ENCODE measurements at places on chromosomes 16 and 17.

GRCh38 chr16:1945559-1946391, 2.8 kb upstream of the MSRB1 start:
- no peak for DNase-seq

GRCh38 chr17:55830699-55831471, 80.0 kb downstream of the PCTP start:
- no peak for DNase-seq

DNA sequence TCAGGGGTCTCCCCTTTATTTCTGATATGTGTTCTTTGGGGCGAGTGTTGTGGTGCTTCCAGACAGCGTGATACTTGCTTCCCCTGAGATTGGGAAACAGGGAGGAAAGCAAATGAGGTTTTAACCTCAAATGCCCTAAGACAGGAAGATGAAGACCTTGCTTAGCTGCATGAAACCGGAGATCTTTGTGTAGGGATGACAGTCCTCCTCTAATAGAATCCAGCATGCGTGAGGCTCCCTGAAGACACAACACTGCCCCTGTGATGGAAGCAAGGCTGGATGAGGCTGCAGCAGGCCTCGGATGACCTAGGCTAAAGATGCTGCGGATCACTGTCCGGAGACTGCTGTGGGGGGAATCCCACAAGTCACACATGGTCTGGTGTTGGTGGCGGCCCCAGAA, 491.0 kb downstream of the CDH13 start:
- DNase-seq: no peak

GRCh38 chr17:35586569-35587073, 501 bp upstream of the AP2B1 start:
- DNase-seq: no peak

DNA sequence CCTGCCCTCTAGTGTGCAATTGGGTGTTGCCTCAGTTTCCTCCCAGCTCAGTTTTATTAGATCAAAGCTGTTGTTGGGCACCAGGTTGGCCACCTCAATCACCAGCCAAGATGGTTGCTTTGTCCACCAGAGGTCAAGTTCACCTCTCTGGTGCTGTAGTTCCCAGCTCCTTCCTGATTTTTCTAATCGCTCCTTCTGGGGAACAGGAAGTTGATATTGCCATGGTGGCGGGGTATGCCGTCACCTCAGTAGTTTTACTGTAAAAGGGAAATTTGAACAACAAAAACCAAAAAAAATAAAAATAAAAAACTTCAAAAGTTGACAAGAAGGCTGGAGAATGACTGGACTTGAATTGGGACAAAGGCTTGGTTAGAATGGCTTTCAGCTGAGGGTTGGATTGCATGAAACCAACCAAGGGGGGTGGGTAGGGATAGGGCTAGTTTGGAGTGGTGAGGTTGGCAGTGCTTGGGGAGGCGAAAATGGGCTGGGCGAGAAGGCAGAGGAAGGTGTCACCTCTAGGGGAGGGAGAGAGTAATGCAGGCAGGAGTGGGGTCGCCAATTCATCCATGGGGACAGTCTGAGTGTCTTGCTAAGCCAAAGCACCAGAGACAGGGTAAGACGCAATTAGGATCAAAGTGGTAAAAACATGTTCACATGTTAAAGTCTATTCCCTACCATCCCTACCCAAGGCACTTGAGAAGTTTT, 6.2 kb downstream of the EFNB3 start:
- DNase-seq: no peak

DNA sequence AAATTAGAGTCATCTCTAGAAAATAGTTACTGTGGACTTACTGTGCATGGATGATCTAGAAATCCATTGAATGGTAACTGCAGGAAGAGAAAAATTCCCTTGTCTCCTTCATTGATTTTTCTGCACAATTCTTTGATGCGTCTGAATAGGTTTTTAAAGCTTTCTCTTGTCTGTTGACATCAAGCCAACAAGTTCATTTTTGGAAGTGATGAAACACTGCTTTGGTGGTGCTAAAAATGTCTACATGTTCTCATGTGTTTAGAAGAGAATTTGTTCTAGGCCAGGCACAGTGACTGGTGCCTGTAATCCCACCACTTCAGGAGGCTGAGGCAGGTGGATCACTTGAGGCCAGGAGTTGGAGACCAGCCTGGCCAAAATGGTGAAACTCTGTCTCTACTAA, 57.1 kb upstream of the AXIN2 start:
- DNase-seq: no peak

DNA sequence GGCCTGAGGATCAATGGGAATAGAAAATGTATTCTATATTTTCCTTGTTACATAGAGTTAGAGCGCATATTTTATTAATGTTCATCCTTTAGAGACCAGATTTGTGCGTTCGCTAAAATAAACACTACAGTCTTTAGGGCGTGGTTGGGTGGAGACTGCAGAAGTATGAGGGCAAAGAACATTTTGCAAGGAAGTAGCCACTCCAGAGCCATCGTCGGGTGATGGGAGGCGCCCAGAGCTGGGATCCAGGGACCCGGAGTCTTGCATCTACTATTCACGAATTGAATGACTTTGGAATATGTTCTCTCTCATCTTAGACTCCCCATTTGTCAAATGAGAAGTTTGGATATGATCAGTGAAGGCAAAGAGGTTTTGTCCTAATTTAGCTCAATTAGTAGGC, 154.2 kb upstream of the IRX6 start:
- DNase-seq: no peak

DNA sequence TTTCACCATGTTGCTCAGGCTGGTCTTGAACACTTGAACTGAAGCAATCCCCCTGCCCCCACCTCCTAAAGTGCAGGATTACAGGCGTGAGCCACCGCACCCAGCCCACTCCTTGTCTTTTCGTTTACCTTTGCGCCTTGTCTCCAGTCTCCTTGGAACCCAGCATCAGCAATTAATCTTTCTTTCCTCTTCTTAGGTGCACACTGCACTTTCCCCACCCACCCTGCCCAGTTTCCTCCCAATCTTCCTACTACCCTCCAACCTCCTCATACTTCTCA, 1.5 kb upstream of the CLDN7 start:
- DNase-seq: no peak

DNA sequence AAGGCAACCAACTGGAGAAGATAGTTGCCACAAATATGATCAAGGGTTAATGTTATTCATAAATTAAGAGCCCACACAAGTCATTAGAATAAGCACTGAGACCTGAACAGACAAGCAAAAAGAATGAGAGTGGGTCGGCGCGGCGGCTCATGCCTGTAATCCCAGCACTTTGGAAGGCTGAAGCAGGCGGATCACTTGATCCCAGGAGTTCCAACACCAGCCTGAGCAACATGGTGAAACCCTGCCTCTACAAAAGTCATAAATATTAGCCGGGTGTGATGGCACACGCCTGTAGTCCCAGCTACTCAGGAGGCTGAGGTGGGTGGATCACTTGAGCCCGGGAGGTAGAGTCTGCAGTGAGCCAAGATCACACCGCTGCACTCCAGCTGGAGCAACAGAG, 40.7 kb upstream of the STH start:
- DNase-seq: no peak

DNA sequence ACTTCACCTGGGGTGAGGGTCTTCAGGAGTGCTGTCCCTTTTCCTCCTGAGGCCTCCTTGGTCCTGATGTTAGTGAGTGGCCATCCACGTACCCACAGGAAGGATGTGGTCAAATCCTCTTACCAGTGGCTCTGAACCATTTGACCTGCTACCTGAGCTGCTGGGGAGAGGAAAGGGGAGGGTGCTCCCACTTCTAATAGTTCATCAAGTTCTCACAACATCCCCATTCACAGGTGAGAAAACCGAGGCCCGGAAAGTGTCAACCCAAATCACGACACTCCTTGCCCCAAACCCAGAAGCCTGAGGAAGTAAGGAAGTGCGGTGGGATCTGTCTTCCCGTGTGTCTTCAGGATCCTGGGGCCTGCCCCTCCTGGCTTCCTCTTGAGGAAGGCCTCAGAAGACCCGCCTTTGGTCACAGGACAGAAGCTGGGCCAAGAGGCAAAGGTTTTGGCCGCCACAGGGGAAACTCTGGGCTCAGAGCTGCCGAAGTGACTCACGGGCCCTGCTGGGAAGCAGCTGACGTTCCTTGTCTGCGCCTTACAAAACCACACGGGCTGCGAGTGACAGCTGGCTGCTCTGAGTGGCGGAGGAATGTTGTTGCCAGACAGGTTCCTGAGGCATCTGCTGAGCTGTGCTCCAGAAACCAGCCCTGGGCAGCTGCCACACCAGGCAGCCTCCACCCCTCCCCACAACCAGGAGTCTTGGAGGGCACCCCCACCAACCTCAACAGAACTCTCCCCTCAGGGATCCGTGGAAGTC, 13.9 kb upstream of the KIFC3 start:
- peak; percentile 92 for DNase-seq

- no peak for DNase-seq
These were observed 164.4 kb upstream of the TBX2 start for GRCh38 chr17:61235001-61235826.

- no peak for DNase-seq
These were observed 119.4 kb downstream of the OR1D5 start for GRCh38 chr17:2943981-2944380.

DNA sequence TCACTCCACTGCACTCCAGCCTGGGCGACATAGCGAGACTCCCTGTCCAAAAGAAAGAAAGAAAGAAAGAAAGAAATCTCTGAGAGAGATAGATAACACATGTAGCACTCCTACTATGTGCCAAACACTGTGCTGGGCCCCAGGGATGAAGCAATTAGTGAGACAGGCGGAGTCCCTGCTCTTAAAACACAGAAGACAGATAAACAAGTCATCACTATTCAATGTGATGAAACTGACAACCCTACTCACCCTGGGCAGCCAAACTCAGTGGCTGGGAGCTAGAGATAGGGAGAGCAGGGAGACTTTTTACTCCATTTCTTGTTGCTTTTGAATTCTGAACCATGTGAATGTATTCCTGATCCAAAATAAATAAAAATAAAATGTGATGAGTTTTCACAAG, 35.2 kb upstream of the GOSR2 start:
- no peak for DNase-seq

DNA sequence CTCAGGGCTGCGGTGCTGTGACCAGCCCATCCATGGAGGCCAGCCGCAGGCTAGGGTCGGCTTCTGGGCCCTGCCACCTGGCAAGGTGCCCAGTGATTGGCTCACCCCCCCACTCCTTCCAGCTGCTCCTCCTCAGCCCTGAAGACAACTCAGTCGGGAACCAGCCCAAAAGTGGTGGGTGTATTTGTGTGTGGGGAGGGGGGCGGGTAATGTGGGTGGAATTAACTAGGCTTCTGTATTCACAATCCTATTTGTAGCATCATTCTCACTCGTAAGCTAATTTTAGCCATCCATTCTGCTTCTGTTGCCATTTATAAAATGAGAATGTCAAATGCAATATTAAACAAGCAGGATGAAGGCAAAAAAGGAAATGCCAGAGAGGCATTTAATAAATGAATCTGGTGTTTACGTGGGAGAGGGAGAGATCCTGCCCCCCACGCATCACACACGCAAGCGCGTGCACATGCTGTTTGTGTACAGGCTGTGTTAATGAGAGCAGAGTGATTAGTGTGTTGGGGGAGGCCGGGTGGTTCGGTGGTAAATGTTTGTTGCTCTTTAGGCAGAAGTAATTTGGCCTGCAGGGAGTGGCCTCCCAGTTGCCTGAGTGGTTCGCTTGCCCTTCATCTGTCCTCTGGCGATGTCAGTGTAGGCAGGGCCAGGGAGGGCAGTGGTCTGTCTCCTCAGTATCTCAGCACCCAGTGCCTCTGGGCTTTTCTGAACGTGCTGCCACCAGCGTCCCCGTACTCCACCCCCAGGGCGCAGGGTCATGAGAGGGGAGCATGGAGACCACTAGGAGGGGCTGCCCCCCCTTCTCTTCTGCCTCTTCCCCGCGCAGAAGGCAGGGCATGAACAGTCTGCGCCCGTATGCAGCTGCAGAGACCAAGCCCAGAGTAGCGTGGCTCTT, 140.1 kb downstream of the CCDC182 start:
- peak; percentile 47 for DNase-seq

DNA sequence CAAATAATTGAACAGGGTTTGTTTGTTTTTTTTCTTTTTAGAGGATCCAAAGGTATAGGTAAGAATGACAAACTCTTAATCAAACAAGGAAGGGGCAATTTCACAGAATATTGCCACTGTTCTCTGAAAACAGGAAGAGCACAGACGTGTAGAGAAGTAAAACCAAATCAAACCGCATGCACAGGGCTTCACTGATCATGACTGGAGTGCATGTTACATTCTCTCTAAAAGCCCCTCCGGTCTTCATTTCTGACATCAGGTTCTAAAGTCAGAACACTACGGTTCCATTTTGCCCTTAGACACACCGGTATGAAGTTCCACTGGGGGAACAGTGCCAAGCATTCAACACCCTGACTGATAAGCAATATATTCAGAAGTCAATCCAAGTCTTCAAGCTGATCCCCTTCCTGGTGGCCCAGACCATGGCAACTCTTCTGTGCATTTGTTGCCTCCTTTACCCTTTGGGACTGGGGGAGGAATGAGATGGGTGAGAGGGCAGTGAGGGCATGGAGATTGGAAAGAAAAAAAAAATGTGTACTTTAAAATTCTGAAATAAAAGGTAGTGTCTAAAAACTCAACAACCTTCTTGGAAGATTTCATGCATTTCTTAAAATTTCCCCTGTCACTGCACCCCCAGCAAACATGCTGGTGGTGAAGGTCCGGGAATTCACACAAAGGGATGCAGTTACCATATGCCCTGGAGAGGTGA, 1.4 kb downstream of the MMD start:
- DNase-seq: peak; percentile 33

DNA sequence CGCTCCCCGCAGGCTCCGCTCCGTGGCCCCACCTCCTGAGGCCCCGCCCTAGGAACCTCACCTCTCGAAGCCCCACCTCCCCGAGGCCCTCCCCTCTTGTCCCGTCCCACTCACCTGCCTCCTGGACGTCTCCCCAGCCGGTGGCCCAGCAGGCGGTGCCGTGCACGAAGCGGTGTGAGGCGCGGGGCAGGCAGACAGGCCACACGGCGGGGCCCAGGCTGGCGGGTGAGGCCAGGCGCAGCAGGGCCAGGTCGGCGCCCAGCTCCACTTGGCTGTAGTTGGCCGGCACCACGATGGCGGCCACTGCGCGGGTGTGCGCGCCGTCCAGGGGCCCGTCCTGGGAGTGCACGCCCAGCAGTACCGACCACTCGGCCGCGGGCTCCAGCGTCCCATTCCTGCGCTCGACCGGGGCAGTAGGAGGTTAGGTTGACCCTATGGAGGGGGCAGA, 1.6 kb downstream of the PRSS36 start:
- DNase-seq: no peak
